Natural killer cell (primary cell): ENCODE measurements at places on chromosomes 1 and 21. TPM values are rescaled to one million over a fixed set of nuclear protein-coding genes. Genes with fewer than 3 reads are reported as not detected.
A peak's percentile ranks its signal among the peaks of the same experiment; 100 is the strongest.

- no peak for DNase-seq
- H3K4me1 ChIP-seq: no peaks in the 10 kb centered on the region
- peaks cover 81% of the 10 kb centered on the region for H3K36me3 ChIP-seq
These were observed 13.8 kb downstream of the PAXBP1 start for GRCh38 chr21:32757804-32758203.

DNA sequence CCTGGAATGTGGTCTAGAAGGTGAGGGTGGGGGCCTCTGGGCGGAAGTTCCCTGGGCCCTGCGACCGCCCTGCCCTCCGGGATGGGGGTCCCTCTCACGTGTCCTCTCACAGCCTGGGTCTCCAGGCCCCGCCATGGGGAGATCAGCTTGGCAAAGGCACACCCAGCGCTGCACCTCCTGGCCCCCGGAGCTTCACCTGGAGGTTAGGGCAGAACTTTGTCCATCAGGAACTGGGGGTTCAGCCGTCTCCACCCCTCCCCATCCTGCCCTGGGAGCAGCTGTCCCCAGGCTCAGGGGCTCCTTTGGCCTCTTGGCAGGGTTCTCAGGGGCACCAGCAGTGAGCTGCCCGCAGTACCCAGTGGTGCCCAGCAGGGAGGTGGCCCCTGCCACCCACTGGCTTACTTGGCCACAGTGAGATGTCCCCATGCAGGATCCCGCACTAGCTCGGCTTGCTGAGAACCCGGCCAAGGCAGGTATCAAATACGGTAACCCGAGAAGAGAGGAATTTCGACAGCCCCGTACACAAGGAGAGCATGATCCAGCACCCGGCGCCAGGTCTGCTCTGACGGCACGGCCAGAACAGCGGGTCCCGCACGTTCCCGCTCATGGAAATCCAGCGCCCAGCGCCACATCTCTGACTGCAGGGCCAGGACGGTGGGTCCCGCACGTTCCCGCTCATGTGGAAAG lies 36.7 kb downstream of the RRP1 start:
- H3K36me3 ChIP-seq: no peaks in the 10 kb centered on the region
- no peak overlapping the region for H3K27ac ChIP-seq
- DNase-seq: no peak
- no peaks in the 10 kb centered on the region for H3K27me3 ChIP-seq
- no peaks in the 10 kb centered on the region for H3K4me1 ChIP-seq
- H3K4me3 ChIP-seq: no peak overlapping the region

- no peak overlapping the region for H3K27ac ChIP-seq
- no peaks in the 10 kb centered on the region for H3K36me3 ChIP-seq
- H3K27me3 ChIP-seq: peaks cover 3% of the 10 kb centered on the region
- no peak for DNase-seq
These were observed 11.1 kb downstream of the ACOT11 start for GRCh38 chr1:54559111-54559548.

DNA sequence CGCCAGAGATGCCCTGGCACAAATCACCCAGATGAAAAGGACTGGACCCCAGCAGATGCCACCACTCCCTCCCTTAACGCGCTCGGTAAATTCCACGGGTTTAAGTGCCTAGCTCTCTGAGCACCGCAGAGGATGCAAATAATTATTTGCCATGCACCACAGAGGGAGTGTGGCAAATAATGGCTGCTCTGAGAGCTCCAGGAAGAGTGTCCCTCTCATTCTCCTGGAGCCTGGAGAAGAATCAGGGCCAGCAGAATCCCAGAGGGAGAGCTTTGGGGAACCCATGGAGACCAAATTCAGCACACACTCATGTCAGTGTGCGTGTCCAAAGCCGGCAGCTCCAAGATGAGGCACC lies 667 bp downstream of the HHIPL2 start:
- H3K36me3 ChIP-seq: no peaks in the 10 kb centered on the region
- DNase-seq: no peak
- no peaks in the 10 kb centered on the region for H3K4me1 ChIP-seq
- no peak overlapping the region for H3K27ac ChIP-seq
- H3K4me3 ChIP-seq: no peak overlapping the region

- no peak overlapping the region for H3K27ac ChIP-seq
- H3K4me3 ChIP-seq: no peak overlapping the region
- DNase-seq: no peak
- H3K36me3 ChIP-seq: no peaks in the 10 kb centered on the region
- no peaks in the 10 kb centered on the region for H3K4me1 ChIP-seq
These were observed 60.4 kb upstream of the LYPLAL1 start for GRCh38 chr1:219113261-219113660.

DNA sequence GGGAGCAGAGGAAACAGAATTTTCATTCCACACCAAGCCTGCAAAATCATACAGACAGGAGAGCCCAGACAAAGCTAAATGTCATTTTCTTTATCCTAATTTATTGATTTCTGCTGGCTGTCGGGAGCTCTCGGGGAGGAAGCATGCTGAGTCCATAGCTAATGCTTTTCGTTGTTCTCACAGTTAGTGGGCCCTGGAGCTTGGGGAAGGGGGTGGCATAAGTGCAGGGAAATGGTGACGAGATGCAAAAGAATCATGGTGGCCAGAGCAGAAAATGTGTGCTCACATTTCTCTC lies 202.4 kb downstream of the TOMM20 start:
- DNase-seq: no peak
- H3K4me3 ChIP-seq: no peak overlapping the region
- peaks cover 37% of the 10 kb centered on the region for H3K4me1 ChIP-seq
- H3K27ac ChIP-seq: peak overlapping the region; percentile 38
- no peaks in the 10 kb centered on the region for H3K36me3 ChIP-seq

DNA sequence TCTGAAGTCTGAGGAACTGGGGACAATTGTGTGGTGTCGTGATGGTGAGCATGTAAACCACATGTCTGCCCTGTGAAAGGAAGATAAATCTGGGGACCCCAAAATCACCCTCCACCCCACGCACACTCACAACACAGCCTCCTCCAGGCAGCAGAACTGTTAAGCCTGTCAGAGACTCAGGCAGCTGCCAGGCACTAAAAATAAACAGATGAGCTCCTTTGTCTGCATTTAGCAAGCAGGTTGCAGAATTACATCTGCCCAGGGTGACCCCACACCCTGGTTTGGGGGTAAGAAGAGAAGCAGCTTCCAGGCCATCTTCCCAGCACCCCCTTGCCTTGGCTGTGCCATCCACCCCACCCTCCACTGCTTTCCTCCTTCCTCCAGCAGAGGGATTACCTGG lies 119.1 kb upstream of the RUNX3 start:
- no peak overlapping the region for H3K27ac ChIP-seq
- H3K36me3 ChIP-seq: no peaks in the 10 kb centered on the region
- DNase-seq: no peak
- H3K4me1 ChIP-seq: peaks cover 23% of the 10 kb centered on the region

The EPB41 gene
- 172 TPM for total RNA-seq

The ALX3 gene
- not detected for total RNA-seq

The HPDL gene
- 0.45 TPM for total RNA-seq

The CRTC2 gene
- 154 TPM for total RNA-seq

The OR10R2 gene
- total RNA-seq: not detected

The PGLYRP3 gene
- not detected for total RNA-seq

The KANK4 gene
- total RNA-seq: not detected

The CNTN2 gene
- not detected for total RNA-seq

The KAZN gene
- 1.2 TPM for total RNA-seq
